Urinary bladder (tissue), 4 donors: ENCODE measurements at places on chromosomes 13 and 19. TPM values are rescaled to one million over a fixed set of nuclear protein-coding genes. Genes with fewer than 3 reads are reported as not detected.

- no peak for DNase-seq
These were observed 5.2 kb downstream of the KLK13 start for GRCh38 chr19:51059715-51060114.

DNA sequence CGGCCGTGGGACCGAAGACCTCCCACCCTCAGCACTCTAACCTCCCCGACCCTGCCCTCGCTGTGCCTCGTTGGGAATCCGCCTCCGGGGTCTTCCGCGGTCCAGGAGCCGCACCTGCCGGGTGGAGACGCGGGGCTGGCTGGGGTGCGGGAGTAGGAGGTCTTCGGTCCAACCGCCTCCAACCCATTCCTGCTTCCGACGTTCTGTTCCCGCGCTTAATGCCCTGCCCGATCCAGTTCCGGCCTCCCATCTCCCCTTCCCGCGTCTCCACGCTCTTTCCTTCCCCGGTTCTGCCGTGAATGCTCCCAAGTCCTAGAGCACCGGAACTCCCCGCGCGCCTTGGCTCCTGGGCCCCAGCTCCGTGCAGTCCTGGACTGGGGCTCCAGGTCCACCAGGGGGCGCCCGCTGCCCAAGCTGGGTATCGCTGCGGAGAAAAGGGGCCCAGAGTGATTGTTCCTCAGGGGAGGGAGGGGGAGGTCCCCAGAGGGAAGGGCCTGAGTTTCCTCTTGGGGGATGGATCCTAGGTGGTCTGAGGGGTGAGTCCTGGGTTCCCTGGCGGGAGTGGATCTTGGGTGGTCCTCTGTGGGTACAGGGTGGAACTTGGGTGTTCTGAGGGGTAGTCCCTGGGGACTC is 14.1 kb upstream of the TNFSF9 start:
- peak; percentile 36 for DNase-seq

The C19orf18 gene
- total RNA-seq: 1.0 TPM

The GRIK5 gene
- 2.5 TPM for total RNA-seq

The LRRC25 gene
- 2.9 TPM for total RNA-seq
